ENCODE measurements at places on chromosomes 16 and 17. TPM values are rescaled to one million over a fixed set of nuclear protein-coding genes. Genes with fewer than 3 reads are reported as not detected.

- H3K27me3 ChIP-seq: peaks cover 72% of the 10 kb centered on the region
- peak; percentile 92 for DNase-seq
- H3K4me1 ChIP-seq: peaks cover 8% of the 10 kb centered on the region
- no peaks in the 10 kb centered on the region for H3K36me3 ChIP-seq
Observed at GRCh38 chr17:49496183-49496866, 1.2 kb downstream of the NGFR start.

ADAD2 gene
- total RNA-seq: 0.43 TPM

KRTAP4-9 gene
- not detected for total RNA-seq

EFCAB13 gene
- total RNA-seq: 9.0 TPM

DNA sequence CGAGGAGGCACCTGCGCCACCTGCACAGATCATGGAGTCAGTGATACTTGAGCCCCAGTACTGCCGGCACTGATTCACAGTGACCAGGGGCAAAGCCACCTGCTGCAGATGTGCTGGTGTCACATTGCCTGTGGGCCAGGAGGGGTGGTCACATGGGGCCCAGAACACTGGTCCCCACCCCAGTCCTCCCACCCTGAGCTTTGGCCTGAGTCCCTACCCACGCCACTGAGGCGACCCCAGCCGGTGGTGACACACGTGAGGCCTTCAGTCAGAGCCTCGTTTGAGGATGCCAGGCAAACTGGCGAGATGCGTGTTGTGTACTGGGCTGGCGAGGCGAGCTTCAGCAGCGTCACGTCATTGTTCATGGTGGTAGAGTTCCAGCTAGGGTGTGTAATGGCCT, 1.5 kb downstream of the CTRL start:
- H3K36me3 ChIP-seq: peaks cover 5% of the 10 kb centered on the region
- DNase-seq: no peak
- no peak overlapping the region for H3K4me3 ChIP-seq
- H3K27ac ChIP-seq: no peak overlapping the region
- H3K4me1 ChIP-seq: peaks cover 14% of the 10 kb centered on the region

NHLRC4 gene
- total RNA-seq: 1.4 TPM

PIEZO1 gene
- total RNA-seq: 141 TPM

DNA sequence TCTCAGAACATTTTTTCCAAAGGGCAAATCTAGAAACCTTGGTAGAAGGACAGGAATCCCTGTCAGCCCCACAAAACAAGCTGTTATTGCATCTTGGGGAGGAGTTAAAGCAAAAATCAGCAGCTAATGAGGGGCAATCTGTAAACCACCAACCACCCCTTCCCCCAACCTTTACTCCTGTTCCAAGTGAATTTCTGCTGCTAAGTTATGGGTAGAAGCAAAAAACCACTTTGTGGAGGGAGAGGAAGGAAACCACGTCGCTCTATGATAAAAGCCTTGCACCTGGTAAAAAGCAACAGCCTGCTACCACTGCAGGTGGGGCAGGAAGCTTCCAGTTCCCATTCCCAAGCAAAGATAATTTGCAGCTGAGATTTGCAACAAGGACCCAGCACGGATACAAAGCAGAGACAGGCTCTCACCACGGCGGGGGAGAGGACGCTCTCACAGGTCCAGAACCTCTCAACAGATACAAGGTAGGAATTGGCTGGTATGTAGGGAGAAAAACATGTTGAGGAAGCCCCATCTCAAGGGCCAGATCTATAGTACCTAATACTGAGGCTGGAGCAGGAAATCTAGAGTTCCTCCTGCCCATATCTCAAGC, 10.7 kb downstream of the ABCA8 start:
- no peaks in the 10 kb centered on the region for H3K36me3 ChIP-seq
- H3K4me1 ChIP-seq: no peaks in the 10 kb centered on the region
- no peak overlapping the region for H3K27ac ChIP-seq
- no peaks in the 10 kb centered on the region for H3K27me3 ChIP-seq
- no peak overlapping the region for H3K4me3 ChIP-seq
- no peak for DNase-seq

DNA sequence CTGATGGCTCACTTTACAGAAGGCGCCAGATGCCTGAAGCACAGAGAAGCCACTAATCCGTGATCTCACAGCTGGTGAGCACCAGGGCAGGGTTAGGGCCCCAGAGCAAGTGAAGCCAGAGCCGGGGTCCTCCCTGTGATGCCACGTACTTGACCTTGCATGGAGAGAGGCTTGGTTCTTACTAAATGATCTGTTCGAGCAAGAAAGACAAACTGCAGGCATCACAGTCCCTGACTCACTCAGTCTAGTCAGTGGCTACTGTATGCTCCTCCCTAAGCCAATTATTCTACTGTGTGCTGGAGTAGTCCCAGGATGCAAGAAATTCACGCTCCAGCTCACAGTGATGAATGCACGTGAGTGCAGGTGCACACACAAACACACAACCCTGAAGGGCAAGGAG, 55.4 kb downstream of the SDK2 start:
- no peaks in the 10 kb centered on the region for H3K27me3 ChIP-seq
- no peak overlapping the region for H3K4me3 ChIP-seq
- no peak overlapping the region for H3K27ac ChIP-seq
- peaks cover 41% of the 10 kb centered on the region for H3K4me1 ChIP-seq
- no peak for DNase-seq

DNA sequence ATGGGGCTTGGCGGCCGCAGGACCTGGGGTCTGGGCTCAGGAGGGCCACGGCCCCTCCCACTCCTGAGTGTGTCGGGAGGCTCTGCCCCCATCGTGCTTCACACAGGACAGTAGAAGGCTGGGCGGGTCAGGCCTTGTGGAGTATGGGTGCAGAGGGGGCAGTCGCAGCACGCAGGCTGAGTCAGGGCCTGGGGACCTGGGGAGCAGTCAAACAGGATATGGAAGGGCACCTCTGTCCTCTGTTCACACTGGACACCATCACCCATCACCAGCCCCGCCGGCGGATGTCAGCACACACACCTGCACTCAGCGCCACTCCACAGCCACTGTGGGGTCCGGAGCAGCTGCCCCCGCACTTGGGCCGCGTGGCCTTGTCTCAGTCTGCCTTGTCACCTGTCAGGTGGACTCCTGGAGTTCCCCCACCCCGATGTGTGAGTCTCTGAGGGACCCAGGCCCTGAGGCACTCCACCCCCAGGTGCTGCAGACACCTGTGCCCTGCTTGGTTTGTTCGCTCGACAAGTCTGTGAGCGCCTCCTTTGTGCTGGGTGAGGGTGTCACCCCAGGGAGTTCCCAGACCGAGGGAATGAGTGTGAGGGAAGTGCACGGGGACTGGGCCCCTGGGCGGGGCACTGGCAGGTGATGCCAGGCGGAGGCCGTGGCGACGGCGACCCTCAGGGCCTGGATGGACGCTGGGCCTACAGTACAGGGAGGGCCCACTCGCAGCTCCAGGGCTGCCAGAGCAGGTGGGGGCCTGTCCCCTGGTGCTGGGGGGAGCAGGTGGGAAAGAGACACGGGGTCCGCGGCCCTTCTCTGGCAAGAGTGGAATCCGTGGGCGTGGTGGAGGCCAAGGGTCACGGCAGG, 31.7 kb downstream of the ZFPM1 start:
- no peak for DNase-seq
- H3K4me1 ChIP-seq: peaks cover 11% of the 10 kb centered on the region
- no peaks in the 10 kb centered on the region for H3K36me3 ChIP-seq
- no peak overlapping the region for H3K27ac ChIP-seq
- H3K4me3 ChIP-seq: no peak overlapping the region

- H3K27ac ChIP-seq: no peak overlapping the region
- H3K4me1 ChIP-seq: no peaks in the 10 kb centered on the region
- no peaks in the 10 kb centered on the region for H3K27me3 ChIP-seq
- H3K36me3 ChIP-seq: no peaks in the 10 kb centered on the region
Observed at GRCh38 chr16:61295311-61295710, 740.9 kb downstream of the CDH8 start.

DNA sequence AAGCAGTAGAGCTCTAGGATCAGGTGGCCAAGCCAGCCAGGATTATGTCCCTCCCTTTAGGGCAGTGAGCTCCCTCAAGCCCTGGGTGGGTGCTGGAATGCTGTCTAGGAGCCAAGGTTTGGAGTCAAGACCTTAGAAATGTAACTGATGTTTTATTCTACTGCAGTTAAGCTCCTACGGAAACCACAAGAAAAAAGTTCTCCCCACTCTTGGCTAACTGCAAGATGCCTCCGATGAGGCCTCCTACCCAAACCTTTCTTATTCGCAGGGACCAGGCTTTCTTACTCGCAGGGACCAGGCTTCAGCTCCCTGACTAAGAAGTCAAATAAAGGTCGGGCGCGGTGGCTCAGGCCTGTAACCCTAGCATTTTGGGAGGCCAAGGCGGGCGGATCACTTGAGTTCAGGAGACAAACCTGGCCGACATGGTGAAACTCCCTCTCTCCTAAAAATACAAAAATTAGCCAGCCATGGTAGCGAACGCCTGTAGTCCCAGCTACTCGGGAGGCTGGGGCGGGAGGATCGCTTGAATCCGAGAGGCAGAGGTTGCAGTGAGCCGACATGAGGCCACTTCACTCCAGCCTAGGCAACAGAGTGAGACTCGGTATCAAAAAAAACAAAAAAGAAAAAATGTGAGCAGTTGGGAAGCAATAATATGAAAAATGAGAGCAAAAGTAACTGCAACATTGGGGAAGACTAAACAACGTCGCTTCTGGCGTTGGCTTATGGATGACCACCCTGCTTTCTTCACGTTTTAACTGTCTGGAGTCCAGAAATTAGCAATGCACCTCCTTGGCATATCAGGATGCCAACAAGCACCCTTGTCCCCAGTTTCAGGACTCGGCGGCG, 31.7 kb upstream of the ARL4D start:
- peaks cover 57% of the 10 kb centered on the region for H3K4me1 ChIP-seq
- H3K36me3 ChIP-seq: no peaks in the 10 kb centered on the region
- peak overlapping the region; percentile 92 for H3K4me3 ChIP-seq

DNA sequence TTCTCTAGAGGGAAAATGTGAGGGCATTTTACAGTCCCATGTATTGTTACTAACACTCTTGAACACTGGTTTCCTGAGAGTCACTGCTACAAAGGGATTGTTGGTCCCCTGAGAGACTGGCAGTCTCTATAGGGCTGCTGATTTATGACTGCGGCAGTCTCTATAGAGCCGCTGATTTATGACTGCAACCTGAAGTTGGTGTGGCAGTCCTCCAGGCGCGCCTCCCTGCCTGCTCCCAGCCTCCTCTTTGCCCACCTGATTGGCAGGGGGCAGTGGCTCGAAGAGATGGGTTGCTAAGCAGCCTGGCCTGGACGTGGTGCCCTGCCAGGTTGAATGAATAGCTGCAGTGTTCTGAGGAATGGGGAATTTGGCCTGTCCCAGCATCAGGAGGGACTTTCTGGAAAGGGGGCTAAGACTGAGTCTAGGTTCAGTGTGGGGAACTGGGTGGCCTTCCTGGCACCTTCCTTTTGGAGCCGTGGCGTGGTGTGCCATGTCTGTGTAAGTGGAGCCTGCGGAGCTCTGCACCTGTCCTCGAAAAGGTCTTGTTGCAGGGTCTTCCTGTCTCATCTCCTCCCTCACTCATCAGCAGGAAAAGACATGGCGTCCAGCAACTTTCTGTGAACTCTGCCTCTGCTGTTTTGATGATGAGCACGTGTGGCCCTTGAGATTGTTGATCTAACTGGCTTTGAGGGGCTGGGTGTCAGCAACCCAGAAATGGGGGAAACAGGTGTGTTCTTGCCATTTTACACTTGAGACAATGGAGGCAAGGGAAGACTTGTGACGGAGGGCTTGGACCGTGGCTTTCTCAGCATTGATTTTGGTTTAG, 24.9 kb downstream of the SAP30BP start:
- H3K4me1 ChIP-seq: peaks cover 51% of the 10 kb centered on the region
- H3K27me3 ChIP-seq: no peaks in the 10 kb centered on the region
- peak overlapping the region; percentile 51 for H3K4me3 ChIP-seq
- H3K27ac ChIP-seq: peak overlapping the region; percentile 76
- DNase-seq: no peak
- peaks cover 9% of the 10 kb centered on the region for H3K36me3 ChIP-seq

GRCh38 chr17:17871913-17872312, 35.1 kb upstream of the SREBF1 start:
- H3K27ac ChIP-seq: no peak overlapping the region
- no peaks in the 10 kb centered on the region for H3K4me1 ChIP-seq
- no peaks in the 10 kb centered on the region for H3K36me3 ChIP-seq
- no peak overlapping the region for H3K4me3 ChIP-seq
- H3K27me3 ChIP-seq: no peaks in the 10 kb centered on the region
- DNase-seq: no peak

DNA sequence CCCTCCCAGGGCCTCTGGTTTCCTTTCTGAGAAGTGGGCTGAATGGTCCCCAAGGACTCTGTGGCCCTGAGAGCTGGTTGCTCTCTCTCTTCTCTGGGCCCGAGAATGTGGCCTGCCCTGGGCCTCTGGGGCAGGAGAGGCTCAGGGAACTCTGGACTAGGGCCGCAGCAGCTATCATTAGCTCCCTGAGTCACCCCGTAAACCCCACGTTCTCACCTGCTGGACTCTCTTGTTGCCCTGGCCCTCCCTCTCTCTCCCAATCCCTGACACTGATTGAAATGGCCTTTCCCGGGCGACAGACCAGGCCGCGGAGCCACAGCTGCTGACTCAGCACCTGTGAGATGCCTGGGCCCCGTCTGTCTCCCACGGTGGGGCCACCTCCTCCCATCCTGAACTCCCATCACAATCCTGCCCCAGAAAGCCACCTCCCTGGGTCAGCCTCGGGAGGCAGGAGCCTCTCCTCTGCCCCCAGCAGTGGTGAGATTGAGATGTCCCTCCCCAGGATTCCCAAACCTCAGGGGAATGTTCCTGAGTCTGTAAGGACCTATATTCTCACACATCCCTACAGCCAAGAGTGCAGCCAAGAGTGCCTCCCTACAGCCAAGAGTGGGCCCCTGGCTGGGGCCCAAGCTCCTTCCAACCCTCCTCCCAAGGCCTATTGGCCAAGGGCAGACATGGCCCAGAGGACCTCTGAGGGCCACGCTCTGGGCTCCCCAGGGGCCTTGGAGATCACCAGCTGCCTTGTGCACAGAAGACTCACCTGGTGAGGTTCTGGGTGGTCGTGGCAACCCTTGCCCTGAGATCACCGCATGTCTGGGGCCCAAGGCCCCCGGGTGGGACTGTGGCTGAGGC, 470 bp downstream of the TRPV3 start:
- H3K27ac ChIP-seq: no peak overlapping the region
- no peaks in the 10 kb centered on the region for H3K27me3 ChIP-seq
- H3K36me3 ChIP-seq: no peaks in the 10 kb centered on the region
- H3K4me1 ChIP-seq: peaks cover 23% of the 10 kb centered on the region

KCNAB3 gene
- 10.3 TPM for total RNA-seq

DNA sequence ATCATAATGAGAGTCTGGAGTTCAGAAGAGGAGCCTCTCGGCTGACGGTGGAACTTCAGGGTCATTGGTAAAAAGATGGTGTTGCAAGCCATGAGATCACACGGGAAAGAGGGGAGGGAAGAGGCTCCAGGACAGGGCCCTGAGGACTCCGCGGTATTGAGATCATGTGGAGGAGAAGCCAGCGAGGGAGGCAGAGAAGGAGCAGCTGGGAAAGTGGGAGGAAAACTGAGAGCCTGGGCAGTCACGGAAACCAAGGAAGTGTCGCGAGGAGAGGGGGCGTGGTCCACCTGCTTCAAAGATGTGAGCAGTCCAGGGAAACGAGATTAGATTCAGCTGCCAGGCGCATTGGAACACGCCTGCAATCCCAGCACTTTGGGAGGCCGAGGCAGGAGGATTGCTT, 27.7 kb upstream of the SBK1 start:
- H3K4me3 ChIP-seq: no peak overlapping the region
- H3K4me1 ChIP-seq: peaks cover 16% of the 10 kb centered on the region
- H3K36me3 ChIP-seq: no peaks in the 10 kb centered on the region
- H3K27ac ChIP-seq: no peak overlapping the region

All from activated T-cell treated with anti-CD3 and anti-CD28 coated beads, Interleukin-2, amount 50 U/mL, for 72 hours (primary cell).